ENCODE measurements at places on chromosomes 12 and 14.

DNA sequence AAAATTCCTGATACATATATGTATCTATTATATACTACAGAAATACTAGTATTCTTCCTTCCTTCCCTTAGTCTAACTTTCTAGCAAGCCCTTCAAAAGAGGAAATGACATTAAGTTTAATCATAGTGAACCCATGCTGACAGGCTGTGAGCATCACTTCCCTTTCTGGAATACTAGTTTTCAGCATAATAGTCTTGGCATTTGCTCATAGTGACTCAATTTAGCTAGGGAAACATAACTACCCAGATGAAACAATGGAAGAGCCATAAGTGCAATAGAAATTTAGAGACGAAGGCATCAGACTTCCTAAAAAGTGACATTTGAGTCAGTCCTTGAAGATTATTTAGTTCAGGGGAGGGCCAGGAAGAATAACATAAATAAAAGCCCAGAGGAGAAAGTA is 184.5 kb upstream of the CRY1 start:
- DNase-seq, result no peak

DNA sequence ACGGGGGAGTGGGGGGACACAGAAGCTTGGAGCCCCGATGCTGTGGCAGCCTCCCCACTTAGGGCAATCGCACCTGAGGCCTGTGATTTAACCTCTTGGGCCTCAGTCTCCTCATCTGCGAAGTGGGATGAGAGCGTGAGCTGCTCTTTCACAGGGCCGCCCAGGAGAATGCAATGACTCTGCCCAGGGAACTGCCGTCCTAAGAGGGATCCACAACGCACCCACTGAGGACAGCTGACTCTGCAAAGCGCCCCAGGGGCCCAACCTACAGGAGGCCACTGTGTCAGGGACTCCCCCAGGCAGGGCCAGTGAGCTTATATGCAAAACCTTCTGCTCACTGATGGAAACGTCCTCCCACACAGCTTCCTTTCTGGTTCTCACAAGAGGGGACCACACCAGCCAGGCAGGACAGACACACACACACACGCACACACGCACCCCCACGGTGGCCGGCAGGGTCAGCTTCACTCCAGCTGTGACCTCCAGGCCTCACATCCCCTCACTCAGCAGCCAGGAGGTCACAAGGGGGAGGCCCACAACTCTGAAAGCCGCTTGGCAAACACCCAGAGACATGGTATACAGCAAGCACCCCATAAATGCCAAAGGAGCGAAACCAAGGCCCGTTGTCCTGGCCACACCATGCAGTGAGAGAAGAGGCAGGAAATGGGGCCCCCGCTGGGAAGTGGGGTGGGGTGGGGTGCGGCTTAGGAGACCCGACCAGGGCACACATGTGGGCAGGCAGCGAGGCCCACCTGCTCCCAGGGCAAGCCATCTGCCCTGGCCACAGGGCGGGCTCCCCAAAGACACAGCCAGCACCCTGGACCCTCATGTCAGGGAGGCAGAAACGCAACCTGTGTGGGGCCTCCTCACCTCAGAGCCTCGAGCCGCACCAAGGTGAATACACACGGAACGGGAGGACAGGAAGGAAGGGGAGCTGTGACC is 73.3 kb downstream of the NCOR2 start:
- DNase-seq, result peak; percentile 74

GRCh38 chr12:53097207-53097563 is 282 bp upstream of the IGFBP6 start:
- no peak for DNase-seq

DNA sequence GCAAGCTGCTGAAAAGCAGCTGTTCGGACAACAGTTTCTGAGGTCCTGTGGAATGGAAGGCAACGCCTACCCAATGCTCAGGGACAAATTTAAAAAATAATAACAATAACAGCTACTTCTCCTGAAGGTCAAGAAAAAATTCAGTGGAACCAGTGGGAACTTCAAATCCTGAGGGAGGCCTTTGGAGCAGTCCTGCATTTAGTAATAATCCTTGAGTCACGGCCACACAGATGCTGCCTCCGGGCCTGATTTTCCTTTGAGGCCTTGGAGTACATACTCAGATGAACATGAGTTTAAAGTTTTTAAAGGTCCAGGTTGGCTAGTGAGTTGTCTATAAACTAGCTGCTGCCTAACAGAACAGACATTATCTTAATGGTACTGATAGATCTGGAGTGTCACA is 268.0 kb downstream of the MSRB3 start:
- DNase-seq, result no peak

GRCh38 chr14:106652494-106652893 is 1126.1 kb downstream of the TMEM121 start:
- DNase-seq, result no peak

GRCh38 chr14:24915403-24915921 is 134.5 kb downstream of the STXBP6 start:
- no peak for DNase-seq

GRCh38 chr14:89922031-89922907 is 32.3 kb downstream of the EFCAB11 start:
- DNase-seq, result no peak

- DNase-seq, result no peak
Measured at GRCh38 chr12:59005193-59005955, 85.1 kb upstream of the LRIG3 start.

GRCh38 chr14:33035416-33036194 is 96.9 kb downstream of the NPAS3 start:
- DNase-seq, result no peak

DNA sequence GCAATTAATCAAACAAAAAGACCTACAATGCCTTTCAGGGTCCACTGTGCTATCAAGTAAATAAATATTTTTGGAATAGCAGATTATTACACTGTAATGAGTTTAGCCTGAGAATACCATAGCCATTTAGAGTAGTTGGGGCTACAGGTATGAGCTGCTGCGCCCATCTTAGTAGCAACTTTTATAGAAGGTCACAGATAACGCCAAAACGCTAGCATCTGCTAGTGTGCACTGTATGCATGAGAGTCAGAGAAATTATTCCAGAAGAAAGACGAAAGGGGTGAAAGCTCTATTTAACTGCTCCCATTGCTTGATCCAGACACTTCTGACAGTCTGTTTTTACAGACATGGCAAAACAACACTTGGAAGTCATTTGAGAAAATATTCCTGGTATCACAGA is 48.5 kb upstream of the SLC2A13 start:
- no peak for DNase-seq

GRCh38 chr12:12977231-12977630 is 22.8 kb downstream of the HEBP1 start:
- DNase-seq, result no peak

- no peak for DNase-seq
Measured at GRCh38 chr12:40327535-40327934, 102.7 kb downstream of the LRRK2 start.

- no peak for DNase-seq
Measured at GRCh38 chr12:92759634-92760268, 57.0 kb downstream of the PLEKHG7 start.

DNA sequence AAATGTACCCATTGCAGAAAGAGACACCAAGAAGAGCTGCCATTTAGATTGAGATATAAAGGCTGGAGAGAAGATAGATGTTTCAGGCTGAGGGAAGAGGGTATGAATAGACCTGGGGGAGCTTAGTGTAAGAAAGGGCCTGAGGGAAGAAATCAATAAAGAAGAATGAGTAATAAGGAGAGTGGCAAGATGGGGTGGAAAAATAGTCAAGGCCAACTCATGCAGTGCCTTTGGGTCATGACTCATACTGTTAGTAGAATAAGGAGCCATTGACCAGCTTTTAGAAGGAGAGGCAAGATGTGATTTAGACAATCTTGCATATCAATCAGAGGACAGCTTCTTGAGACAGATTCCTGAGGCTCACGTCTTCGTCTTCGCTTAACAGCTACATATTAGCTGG is 287.5 kb downstream of the DUSP6 start:
- no peak for DNase-seq

DNA sequence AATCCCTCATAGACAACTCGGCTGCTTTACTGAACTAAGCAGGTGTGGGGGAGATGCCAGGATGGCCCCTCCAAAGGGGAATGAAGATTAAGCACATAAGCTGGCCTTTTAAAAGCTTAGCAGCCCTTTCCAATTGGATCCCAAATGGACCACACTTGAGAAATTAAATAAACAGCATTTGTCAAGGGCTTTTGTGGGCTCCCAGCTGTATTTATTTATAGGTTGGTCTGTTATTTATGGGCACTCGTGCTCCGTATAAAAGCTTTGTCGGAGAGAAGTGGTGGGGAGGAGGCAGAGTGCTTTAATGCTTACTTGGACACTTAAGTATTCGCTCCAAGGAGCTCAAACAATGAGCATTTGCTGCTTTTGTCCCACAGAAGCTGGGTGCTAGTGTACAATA is 580.2 kb downstream of the MED13L start:
- DNase-seq, result no peak

All from stimulated activated CD8-positive, alpha-beta memory T cell treated with anti-CD3 and anti-CD28 coated beads, Interleukin-15, amount 100 ng/mL, for 48 hours (primary cell).